M059J (cell line): ENCODE measurements at places on chromosomes 4 and X. TPM values are rescaled to one million over a fixed set of nuclear protein-coding genes. Genes with fewer than 3 reads are reported as not detected.

- peak; percentile 62 for DNase-seq
Measured at GRCh38 chrX:48835524-48836329, at the start of gene PCSK1N. PCSK1N (minus strand) TSS chrX:48835610; CDS start chrX:48835532, 78 bp downstream.

DNA sequence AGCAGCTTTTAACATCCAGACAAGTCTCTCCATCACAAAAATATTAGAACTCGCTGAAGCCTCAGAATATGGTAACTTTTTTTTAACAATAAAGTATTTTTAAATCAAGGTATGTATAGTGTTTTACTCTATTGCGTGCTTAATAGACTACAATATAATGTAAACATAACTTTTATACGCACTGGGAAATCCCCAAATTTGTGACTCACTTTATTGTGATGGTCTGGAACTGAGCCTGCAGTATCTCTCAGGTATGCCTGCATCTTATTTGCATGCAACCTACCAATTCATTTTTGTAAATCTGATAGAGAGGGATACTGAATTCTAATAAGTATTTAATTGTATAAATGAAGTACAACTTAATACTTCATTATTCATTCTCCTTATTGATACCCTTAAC, 823.5 kb downstream of the ADGRL3 start:
- DNase-seq = no peak

DNA sequence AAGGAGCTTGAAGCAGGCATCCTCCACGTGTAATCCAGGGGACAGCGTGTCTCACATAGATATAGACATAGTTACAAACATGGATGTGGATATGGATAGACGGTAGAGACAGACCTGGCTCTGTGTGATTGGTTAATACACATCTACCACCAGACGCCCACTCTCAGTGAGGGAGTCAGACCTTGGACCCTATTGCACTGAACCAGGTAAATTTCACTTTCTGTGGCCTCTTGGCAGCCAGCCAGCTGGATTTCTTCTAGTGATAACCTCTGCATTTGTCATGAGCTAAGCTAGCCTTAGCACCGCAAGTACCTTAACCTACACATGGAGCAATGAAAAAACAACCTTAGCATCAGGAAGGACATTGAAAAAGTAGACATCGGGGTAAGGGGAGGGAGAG, 79.2 kb upstream of the ACSL4 start:
- DNase-seq = no peak

Gene GLOD5
- not detected in 2 replicates for total RNA-seq

GRCh38 chrX:51614353-51615012, 4.2 kb downstream of the CENPVL3 start:
- DNase-seq = peak; percentile 30

GRCh38 chr4:1973661-1974060, 35.1 kb downstream of the NELFA start:
- no peak for DNase-seq

Gene SYNPO2
- total RNA-seq = 0.52 and 0.69 TPM in 2 replicates

Gene HMX1
- total RNA-seq = not detected in 2 replicates

DNA sequence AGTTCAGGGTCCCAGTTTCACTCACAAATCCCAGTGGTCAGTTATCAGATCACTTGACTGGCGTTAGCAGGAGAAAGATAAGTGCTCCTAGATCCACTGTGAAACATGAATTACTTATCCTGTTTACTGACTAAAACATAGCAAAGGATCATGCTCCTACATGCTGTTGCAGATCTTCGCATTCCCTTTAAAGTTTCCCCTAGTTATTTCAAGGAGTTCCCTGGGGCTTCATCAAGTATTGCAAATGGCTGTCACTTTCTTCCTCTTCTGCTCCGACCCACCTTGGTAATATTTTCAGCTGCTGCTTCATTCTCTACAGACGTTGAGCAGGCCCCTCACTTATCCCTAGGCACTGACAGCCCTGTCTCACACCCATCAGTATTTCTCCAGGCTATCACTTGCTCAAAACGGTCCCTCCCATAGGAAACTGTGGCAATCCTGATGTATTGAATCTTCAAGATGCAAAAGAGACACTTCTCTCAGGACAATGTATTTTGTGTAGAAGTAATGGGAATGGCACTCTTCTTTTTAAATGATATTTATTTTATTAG, 466.0 kb downstream of the INPP4B start:
- no peak for DNase-seq

GRCh38 chr4:120431180-120431579, 364.5 kb upstream of the MAD2L1 start:
- DNase-seq = no peak

- no peak for DNase-seq
Measured at GRCh38 chr4:123807866-123808265, 411.3 kb downstream of the SPRY1 start.

Gene PNCK
- total RNA-seq = not detected in 2 replicates

- no peak for DNase-seq
Measured at GRCh38 chr4:91076147-91076546, 949.0 kb downstream of the CCSER1 start.

- peak; percentile 84 for DNase-seq
Measured at GRCh38 chr4:142815834-142816233, 30.3 kb downstream of the INPP4B start.

DNA sequence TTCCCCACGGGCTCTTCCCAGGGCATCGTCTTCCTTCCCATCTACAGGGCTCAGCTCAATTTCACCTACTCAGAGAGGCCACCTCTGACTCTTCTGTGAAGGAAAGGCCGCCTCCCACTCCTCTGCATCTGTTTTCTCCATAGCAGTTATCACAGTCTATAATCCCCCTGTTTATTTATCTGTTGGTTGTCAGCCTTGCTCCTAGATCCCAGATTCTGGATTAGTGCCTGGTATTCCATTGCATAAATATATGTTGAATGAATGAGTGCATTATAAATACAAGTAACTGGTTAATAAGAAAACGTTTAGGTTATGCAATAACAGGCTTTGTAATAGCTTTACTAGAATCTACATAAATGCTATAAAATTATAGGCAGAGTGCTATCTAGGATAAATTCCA, 52.9 kb downstream of the NSG1 start:
- DNase-seq = peak; percentile 6

- DNase-seq = peak; percentile 70
Measured at GRCh38 chr4:5812506-5813229, 80.2 kb downstream of the CRMP1 start.

- no peak for DNase-seq
Measured at GRCh38 chrX:19179389-19179788, 57.1 kb upstream of the ADGRG2 start.

Gene SLC6A14
- not detected in 2 replicates for total RNA-seq

Gene CLTRN
- total RNA-seq = 2.8 and 4.4 TPM in 2 replicates

GRCh38 chrX:69556060-69557011, 52.2 kb downstream of the NALF2 start:
- DNase-seq = peak; percentile 64

- no peak for DNase-seq
Measured at GRCh38 chr4:168577624-168578023, 80.8 kb downstream of the PALLD start.

- DNase-seq = no peak
Measured at GRCh38 chrX:136034668-136035067, 49.4 kb downstream of the SLC9A6 start.

Gene SPANXA2
- total RNA-seq = 157 and 162 TPM in 2 replicates

GRCh38 chrX:13263560-13264251, 56.1 kb downstream of the ATXN3L start:
- DNase-seq = no peak

Gene PNMA3
- not detected in 2 replicates for total RNA-seq

DNA sequence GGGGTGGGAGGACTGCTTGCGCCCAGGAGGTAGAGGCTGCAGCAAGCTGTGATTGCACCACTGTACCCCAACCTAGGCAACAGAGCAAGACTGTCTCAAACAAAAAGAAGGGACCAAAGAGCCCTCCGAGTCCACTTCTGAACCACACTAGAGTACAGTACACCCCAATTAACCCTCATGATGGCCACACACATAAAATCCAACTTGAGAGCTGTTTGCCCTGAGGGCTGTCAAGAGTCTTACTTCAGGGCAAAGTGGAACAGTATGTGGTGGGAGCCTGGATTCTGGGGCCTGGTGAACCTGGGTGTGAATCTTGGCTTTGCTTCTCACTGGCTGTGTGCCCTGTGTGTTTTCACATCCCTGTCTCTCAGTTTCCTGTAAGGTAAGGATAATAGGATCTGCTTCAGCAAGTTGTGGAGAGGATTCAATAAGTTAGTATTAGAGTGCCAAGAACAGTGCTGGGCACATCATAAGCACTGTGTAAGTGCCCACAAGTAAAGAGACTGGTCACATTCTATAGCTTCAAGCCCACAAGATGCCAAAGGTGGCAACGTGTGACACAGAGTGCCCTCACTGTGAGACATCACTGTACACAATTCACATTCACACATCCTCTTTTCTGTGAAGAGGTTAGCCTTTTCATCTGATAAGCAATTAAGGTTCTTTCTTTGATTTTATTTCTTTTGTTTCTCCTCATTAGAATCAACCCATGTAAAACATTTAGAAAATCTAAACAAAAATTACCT, 52.1 kb downstream of the LEF1 start:
- DNase-seq = peak; percentile 25

DNA sequence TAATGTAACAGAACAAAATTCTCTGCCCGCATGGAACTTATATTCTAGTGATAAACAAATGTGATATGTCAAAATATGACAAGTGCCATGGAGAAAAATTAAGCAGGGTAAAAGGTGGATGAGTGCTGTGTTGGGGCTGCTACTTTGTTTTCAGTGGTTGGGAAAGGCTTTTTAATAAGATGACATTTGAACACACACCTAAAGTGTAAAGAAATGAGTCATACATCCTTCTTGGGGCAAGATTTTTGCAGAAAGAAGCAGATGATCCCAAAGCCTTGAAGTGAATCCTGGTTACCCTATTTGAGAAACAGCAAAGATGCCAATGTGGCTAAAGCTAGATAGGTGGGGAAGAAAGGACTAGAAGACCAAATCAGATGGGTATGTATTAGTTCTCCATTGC, 564.1 kb downstream of the INPP4B start:
- DNase-seq = no peak

GRCh38 chr4:18630218-18631110, 608.9 kb upstream of the LCORL start:
- no peak for DNase-seq

- DNase-seq = peak; percentile 4
Measured at GRCh38 chrX:130909469-130910136, 6.6 kb upstream of the ENOX2 start.

- DNase-seq = no peak
Measured at GRCh38 chrX:144918936-144919335, 328.4 kb upstream of the SPANXN1 start.

Gene RAB9B
- 3.2 and 5.5 TPM in 2 replicates for total RNA-seq

DNA sequence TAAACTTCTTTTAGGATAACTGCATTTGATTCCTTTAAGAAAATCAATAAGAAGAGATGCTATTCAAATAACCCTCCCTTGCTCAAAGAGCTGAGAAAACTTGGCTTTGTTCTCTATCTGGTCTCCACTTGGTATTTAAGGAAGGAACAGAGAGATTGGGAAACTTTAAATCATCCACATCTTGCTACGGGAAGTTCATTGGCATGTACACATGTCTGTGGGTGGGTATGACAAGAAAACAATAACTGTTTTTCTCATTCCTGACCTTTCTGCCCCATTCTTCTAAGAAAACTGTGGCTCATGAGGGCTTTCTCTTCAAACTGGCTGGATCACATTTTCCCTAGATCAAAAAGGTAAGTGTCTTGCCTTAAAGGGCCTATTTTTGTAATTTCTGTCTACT, 6.0 kb downstream of the SEL1L3 start:
- no peak for DNase-seq

DNA sequence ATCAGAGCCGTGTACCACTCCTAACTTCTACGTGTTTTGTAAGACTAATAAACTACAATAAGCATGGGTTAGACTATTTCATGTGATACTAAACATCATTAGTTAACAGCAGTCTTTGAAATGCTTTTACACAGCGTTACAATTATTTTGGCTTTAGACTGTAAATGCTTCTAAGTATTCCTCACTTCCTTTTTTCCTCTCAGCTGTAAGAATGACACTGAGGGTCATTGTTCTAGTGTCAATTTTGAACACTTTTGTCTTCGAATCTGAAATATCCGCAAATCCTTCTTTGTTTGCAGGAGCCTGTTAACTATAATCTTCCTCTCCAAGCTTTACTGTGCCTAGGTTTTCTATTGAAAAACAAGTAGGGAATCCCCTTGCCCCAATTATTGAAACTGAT, 1.5 kb downstream of the ABCE1 start:
- peak; percentile 2 for DNase-seq
